ENCODE measurements at places on chromosomes 13 and 19. TPM values are rescaled to one million over a fixed set of nuclear protein-coding genes. Genes with fewer than 3 reads are reported as not detected.

Gene CDC42EP5
- not detected for total RNA-seq

Gene MED25
- total RNA-seq = 88.8 TPM

Gene TUBA3C
- total RNA-seq = not detected

Gene ERICH4
- not detected for total RNA-seq

Gene TECR
- total RNA-seq = 55.3 TPM

Gene MYO16
- not detected for total RNA-seq

DNA sequence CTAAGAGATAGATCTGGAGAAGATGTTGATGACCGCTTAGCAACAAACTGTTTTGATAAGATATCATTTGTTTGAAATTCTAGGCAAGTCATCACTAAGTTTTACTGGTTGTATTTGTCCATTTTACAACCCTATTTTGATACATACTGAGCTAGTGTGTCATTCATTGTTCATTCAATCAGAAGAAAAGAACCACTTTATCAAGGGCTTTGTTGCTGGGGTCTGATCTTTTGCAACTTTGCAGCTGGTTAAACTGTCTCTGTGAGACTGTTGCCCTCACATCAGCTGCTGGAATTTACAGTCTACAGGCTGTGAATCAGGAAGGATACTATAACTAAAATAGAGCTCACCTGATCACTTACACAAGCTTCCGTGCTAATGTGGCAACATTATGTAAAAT lies 290.5 kb downstream of the RFC3 start:
- DNase-seq = no peak

DNA sequence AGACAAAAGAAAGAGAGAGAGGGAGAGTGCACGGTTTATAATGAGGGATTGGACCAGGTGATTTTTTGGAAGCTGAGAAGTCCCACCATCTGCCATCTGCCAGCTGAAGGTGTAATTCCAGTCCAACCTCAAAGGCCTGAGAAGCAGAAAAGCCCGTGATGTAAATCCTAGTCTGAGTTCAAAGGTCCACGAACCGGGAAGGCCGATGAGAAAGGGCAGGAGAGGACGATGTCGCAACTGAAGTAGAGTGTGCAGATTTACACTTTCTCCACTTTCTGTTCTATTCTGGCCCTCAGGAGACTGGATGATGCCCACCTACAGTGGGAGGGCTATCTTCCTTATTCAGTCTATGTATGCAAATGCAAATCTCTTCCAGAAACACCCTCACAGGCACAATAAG lies 500.0 kb downstream of the DIAPH3 start:
- DNase-seq = no peak

DNA sequence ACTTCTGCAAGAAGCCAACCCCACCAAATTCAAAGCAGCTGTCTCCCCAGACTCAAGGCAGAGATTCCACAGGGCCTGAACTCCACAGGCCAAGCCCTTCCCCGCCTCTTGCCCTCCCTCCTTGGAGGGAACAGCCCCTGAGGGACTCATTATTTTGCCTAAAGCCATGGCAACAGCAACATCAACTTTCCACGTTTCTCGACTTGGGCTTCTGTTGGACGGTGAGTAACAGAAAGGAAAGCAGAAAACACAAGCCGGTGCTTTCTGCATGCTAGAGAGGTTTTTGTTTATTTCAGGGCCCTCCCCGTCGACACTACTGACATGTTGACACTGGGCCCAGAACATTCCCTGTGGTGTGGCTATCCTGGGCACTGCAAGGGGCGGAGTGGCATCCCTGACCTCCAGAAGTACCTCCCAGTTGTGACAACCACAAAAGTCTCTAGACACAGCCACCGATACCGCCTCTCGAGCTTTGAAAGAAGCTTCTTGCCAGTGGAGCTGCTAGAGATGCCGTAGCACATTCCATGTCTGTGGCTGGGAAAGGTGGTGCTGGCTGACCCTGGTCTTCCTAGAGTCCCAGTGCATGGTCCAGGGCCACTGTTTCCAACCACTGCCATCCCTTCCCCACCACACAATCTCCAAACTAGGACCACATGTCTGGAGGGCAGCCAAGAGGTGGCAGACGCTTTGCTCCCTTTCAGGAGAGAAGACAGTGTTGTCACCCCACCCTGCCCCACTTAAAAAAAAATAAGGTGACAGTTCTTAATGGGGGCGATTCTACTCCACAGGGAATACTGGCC lies 12.8 kb downstream of the CAPS start:
- no peak for DNase-seq

- no peak for DNase-seq
Observed at GRCh38 chr13:100338275-100338674, 249.4 kb downstream of the PCCA start.

DNA sequence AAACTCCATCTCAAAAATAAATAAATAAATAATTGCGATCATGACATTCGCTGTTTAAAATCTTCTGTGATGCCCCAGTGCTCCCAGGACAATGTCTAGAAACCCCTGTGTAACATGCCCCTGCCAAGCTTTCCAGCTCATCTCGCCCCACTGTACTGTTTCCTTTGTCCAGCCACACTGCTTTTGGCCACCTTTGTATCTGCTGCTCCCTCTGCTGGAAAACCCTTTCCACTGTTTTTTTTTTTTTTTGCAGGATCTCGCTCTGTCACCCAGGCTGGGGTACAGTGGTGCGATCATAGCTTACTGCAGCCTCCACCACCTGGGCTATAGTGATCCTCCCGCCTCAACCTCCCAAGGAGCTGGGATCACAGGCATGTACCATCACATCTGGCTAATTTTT lies 7.5 kb downstream of the PLAUR start:
- no peak for DNase-seq

- no peak for DNase-seq
Observed at GRCh38 chr19:6035026-6035425, 57.1 kb upstream of the RANBP3 start.

GRCh38 chr19:8423817-8424223 lies 10.7 kb downstream of the MARCHF2 start:
- no peak for DNase-seq

- DNase-seq = no peak
Observed at GRCh38 chr19:34351382-34351826, 13.6 kb upstream of the GPI start.

DNA sequence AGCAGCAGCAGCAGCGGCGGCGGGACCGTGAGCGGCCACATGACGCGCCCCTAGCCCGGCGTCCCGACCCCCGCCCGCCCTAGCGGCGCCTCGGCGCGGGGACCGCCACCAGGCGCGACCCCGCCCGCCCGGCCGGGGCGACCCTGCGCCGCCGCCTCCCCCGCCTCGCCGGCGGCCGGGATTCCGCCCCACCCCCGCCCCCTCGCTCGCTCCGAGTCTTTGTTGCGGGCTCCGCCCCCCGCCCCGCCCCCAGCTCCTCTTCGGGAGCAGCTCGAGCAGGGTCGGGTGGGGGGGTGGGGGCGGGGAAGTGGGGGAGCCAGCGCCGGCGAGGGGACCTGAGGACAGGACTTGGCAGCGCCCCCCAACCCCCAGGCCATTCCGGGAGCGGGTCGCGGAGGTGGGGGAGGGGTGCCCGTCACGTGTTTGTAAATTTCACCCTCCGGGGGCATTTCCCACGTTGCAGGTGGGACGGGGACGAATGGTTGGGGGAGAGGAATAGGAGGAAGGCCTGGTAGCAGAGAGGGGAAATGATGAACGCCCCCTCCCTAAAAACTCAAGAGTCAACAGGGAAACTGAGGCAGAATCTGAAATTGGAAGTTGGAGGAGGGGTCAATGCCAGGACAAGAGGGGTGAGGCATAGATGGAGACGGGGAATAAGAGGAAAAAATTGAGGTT lies at the start of gene OLFM2:
Gene OLFM2 (minus strand): TSS at position 190 of the 675 bp plus-strand sequence. CDS start 149 bp downstream, at position 41.
- DNase-seq = no peak

- no peak for DNase-seq
Observed at GRCh38 chr19:18712981-18713380, 29.5 kb downstream of the CRTC1 start.

DNA sequence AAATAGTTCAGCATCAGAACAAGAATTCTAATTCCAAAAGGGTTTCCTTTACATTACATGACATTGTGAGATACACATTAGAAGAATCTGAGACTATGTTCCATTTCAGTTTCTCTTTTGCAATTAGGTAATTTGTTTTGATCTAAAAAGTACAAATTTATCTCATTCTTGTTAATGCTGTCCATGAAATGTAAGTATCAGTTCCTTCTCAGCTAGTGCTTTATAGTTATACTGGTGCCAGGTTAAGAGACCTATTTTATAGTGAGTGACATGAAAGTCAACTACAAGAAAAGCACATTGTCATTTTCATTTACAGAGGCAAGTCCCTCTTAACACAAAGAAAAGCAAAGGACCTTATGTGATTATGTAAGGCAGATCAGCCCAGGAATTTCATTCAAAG lies 43.9 kb downstream of the RCBTB2 start:
- no peak for DNase-seq

DNA sequence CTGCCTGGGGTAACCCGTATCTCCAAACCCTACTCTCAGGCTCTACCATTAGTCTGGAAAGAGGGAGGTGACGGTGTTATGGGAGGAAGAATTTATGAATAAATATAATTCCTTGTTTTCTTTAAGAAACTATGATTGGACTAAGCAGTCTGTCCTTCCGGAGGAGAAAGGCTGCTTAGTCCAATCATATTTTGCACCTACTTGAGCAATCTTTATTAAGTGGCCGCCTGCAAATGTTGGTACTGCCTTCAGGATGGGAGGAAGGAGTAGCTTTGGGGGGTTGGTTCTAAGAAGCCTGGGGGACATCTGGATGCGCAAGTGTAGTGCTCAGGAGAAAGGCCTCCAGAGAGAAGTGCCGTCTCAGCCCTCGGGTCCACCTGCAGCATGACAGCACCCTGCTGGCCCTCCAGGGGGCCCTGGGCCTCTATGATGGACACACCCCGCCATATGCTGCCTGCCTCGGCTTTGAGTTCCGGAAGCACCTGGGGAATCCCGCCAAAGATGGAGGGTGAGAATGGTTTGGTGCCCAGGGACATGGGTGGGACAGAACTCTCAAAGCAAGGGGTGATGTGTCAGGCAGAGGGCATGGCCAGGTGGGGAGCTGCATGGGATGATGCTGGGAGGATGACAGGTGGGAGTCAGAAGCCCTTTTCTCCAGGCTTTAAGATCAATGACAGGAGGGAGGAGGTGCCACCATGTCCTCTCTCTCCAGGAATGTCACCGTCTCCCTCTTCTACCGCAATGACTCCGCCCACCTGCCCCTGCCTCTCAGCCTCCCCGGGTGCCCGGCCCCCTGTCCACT lies 4.1 kb downstream of the ACP4 start:
- no peak for DNase-seq

GRCh38 chr19:51320280-51320657 lies 8.8 kb downstream of the IGLON5 start:
- DNase-seq = no peak

Data from activated B cell treated with CpG ODN at 0.5 μM for 24 hours (primary cell).